ENCODE measurements at places on chromosomes 3 and 15.
A peak's percentile ranks its signal among the peaks of the same experiment; 100 is the strongest.

DNA sequence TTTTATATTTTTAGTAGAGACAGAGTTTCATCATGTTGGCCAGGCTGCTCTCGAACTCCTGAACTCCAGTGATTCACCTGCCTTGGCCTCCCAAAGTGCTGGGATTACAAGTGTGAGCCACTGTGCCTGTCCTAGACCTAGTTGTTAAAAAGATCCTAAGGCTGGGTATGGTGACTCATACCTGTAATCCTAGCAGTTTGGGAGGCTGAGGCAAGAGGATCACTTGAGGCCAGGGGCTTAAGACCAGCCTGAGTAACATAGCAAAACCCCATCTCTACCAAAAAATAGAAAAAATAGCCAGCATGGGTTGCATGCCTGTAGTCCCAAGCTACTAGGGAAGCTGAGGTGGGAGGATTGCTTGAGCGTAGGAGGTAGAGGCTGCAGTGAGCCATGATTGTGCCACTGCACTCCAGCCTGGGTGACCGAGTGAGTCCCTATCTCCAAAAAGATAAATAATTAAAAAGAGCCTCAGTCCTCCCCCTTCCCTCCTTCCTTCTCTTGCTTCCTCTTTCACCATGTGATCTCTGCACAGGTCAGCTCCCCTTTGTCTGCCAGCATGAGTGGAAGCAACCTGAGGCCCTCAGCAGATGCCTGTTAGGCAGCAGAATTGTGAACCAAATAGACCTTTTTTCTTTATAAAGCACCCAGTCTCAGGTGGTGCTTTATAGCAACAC lies 9.8 kb upstream of the FNDC3B start:
- DNase-seq = no peak

DNA sequence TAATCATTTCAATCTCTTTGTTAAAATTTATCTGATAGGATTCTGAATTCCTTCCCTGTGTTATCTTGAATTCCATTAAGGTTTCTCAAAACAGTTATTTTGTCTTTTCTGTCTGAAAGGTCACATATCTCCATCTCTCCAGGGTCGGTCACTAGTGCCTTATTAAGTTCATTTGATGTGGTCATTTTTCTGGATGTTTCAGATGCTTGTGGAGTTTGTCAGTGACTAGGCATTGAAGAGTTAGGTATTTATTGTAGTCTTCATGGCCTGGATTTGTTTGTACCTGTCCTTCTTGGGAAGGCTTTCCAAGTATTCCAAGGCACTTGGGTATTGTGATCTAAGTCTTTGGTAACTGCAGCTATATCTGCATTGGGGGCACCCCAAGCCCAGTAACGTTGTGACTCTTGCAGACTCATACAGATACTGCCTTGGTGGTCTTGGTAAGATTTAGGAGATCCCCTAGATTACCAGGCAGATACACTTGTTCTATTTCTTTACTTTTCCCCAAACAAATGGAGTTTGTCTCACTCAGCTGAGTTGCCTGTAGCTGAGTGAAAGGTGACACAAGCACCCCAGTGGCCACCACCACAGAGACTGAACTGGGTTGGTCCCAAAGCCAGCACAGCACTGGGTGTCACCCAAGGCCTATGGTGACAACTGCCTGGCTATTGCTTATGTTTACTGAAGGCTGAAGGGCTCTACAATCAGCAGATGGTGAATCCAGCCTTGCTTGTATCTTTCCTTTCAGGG lies 18.9 kb upstream of the SLC27A2 start:
- DNase-seq = no peak

DNA sequence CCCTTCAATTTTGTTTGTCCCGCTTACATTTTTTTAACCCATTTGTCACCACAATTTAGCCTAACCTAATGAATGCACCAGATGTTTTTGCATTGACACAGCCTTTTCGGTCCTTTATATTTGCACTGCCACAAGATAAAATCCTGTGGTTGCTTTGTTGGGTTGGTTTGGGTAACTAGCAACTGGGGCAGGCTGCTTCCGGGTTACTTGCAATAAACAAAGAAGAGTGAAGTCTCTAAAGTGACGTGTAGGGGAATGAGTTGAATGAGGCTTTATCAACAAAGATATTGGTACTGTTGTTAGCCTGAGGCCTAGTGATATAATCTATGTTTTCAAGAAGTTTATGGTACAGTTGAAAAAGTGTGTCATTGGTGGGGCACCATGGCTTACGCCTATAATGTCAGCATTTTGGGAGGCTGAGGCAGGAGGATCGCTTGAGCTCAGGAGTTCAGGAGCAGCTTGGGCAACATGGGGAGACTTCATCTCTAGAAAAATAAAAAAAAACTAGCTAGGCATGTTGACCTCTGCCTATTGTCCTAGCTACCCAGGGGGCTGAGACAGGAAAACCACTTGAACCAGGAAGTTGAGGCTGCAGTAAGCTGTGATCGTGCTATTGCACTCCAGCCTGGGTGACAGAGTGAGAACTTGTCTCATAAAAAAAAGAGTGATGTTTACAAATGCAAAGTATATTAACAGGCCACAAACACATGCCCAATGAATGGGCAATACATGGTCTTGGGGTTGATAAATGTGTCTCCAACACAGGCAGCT lies 121.8 kb downstream of the OXSM start:
- no peak for DNase-seq

DNA sequence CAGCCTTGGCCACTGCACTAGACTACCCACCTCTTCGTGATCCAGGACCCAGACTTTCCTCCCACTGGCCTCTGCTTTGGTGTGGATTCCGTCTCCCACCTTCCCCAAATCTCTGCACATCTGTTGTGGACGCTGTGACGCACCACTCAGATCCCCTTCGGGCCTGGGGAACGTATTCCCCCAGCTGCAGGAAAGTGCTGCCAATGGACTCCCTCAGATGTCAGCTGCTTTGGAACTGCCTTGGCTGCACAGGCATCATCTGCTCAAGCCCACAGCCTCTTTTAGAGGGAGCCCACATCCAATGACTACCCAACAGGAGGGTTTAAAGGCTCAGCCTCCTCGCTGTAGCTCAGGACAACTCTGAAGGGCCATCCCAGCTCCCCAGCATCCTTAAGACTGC lies 134.2 kb upstream of the RAD18 start:
- DNase-seq = no peak

GRCh38 chr3:14208977-14209394 lies 30.4 kb downstream of the LSM3 start:
- DNase-seq = no peak

DNA sequence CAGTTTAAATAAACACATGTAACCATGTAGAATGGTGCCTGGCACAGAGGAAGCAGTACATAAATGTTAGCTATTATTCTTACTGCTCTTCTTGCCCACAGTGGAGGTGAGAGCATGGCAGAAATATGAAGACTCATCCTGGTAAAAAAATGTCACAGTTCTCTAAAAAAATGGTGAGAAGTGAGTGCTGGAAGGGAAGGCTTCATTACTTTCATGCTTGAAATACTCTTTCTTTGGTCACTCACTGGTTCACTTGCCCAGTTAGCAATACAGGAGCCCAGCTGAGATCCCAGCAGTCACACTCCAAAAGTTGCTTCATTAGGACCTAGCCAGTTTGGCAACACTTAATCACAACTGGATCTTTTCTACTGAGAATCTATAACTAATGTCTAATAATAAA lies 1017.2 kb downstream of the TUSC7 start:
- DNase-seq = peak; percentile 28

DNA sequence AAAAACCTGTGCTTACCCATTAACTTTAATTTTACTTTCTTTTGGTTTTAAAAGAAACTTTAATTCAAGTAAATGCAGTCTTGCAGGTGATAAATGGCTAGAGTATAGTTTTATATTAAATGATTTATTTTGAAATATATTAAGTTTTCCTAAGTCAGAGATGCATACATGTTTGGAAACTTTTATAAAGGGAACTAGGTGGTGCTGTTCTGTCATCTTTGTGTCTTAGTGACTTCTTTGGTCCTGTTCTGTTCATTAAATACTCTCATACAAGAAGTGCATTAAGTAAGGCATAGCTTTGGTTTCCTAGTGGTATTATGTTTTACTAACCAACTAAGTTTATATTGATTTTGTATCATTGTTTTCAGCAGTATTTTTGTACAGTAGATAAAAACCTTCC lies 15.6 kb downstream of the CADM2 start:
- DNase-seq = no peak

DNA sequence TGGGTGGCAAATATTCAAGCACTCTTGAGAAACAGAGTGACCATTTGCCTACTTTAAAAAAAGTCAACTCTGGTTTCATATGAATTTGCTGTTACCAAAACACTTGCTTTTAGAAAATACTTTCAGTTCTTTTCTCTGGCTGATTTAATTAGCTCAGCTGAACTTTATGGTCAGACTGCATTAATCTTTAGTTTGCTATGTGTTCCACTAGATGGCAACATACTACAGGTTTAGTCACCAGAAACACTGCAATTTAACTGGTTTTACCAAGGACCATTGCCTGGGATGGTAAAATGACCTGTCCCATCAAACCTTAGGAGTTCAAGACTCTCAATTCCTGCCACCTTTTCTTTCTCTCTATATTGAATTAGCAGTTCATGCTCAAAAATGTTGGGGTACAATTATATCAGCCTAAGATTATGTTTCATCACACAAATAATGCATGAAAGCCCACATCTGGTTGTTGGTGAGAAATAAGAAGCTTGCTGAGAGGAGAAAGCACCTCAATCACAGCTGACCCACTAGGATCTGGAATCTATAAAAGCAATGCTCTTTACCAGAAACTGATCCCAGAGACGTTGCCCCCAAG lies 14.2 kb downstream of the EIF4E3 start:
- peak; percentile 79 for DNase-seq

- peak; percentile 65 for DNase-seq
Measured at GRCh38 chr15:98658831-98659699, 10.7 kb downstream of the IGF1R start.

- no peak for DNase-seq
Measured at GRCh38 chr15:25713736-25714537, 149.2 kb downstream of the ATP10A start.

DNA sequence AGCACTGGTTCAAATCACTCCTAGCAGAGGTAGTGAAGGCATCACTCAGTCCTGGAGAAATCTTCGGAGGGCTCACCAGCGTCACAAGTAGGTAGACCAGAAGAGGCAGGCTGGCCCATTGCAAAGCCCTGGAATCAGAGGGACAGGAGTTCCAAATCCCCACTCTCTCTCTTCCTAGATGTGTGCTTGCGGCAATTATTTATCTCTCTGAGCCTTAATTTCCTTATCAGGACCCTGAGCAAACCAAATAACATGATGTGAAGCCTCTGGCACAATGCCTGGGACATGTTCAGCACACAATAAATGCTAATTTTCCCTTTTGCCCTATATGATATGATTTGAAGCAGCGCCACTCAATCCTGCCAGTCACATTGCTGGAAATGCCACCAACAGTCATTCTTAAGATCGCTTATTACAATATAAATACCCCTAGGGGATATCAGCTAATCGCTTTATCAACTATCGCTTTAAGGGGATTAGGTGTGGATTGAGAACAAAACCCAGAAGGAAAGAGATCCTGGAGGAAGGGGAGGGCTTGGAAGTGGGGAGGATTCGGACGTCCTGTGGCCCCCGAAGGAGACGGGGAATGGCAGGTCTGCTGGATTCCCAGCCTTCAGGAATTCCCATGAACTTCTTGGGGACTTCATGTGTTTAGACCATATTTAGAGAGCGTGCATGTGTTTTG lies 59.5 kb upstream of the TSEN2 start:
- no peak for DNase-seq

- no peak for DNase-seq
Measured at GRCh38 chr3:122100591-122101463, 45.7 kb downstream of the CD86 start.

GRCh38 chr15:40388941-40389823 lies 6.7 kb downstream of the KNSTRN start:
- no peak for DNase-seq

GRCh38 chr3:122377975-122378374 lies 5.1 kb downstream of the MIX23 start:
- DNase-seq = no peak

- DNase-seq = no peak
Measured at GRCh38 chr15:22262613-22263020, 182.3 kb downstream of the OR4M2 start.

DNA sequence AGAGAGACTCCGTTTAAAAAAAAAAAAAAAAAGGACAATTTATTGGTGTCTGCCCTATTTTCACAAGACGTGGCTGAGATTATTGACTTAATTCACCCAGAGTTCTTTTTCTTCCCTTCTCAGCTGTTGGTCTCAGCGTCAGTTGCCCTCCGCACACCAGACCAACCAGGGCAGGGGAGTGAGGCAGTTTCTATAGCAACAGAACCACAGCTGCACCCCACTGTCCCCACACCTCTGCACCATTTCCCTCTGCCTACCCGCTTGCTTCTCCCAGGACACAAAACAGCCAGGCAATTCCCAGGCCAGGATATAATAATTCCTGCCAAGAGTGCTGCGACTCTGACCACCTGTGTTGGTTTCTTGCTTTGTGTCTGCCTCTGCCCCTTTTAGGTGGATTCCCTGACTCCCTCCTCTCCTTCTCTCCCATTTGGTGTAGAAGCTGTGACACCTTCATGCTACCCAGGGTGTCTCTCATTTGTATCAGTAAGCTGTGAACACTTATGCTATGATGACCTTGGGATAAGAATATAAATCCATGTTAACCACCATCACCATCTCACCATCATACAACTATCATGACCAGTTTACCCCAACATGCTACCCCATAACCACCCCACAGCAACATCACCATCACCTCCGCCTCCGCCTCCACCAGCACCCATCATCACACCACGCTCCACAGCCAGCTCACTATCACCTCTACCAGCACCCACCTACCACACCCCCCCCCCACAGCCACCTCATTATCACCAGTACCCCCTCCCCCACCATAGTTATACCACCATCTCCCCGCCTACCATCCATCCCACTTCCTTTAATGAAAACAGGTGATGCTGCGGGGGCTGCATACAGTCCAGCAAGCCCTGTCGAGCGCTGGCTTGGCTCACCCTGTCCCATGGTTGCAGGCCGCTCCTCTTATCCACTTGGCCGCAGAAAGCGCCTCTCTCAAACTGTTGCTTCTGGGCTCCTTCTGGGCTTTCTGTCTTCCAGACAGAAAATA lies 589 bp downstream of the EPB42 start:
- no peak for DNase-seq

DNA sequence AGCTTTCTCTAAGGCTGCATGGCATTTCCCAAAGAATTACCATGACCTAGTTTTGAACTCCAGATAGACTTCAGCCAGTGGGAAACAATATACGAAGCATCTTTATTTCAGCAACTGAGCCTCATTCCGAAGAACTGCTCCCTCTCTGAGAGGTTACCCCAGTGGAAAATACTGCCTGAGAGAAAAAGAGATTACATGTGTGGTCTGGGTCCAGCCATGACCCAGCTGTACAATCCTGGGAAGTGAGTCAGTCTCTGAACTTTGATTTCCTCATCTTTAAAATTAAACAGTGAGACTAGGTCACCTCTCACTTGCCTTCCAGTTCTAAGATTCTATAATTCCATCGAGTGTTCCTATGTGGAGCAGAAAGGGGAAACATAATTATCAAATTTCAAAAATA lies 42.4 kb downstream of the TNIK start:
- DNase-seq = peak; percentile 84

GRCh38 chr3:150407051-150407807 lies 869 bp upstream of the TSC22D2 start:
- peak; percentile 71 for DNase-seq

DNA sequence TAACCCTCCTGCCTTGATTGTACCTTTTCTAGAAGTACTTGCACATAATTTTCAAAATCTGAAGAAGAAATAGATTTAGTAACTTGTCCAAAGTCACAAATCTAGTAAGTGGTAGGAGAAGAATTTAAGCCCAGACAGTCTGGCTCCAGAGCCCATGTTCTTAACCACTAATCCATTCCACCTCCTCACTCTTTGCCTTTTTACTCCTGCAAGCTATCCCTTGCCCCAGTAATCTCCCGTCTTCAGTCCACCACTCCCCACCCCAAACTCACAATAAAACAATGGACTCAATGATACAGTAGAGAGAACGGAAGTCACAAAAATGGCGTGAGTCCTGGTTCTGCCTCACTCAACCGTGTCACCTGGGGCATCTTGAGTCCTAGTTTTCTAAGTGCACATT lies 48.7 kb downstream of the SETMAR start:
- DNase-seq = peak; percentile 22

All from AG20443 (cell line).